ENCODE measurements at places on chromosomes 6 and 20.

DNA sequence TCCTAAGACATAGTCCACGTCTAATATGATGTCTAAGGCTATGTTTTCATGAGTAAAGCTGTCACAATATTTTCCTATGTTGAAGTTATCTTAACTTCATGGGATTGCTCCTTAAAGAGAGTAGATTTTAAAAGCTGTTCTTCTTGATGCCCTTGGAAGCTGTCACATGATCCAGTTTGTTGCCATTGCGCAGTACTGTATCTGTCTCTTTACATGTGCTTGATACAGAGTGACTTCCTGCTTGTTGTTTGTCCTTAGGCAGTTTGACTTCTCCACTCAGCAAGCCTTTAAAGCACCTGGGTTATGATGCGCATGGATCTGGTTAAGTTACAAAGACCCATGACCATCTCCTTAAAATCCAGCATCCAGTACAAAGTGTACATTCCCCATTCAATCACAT, 85.4 kb downstream of the CDYL start:
- DNase-seq = no peak

- no peak for DNase-seq
Observed at GRCh38 chr20:46631212-46631869, 19.9 kb downstream of the SLC13A3 start.

- no peak for DNase-seq
Observed at GRCh38 chr20:32886652-32887051, 27.9 kb downstream of the EFCAB8 start.

GRCh38 chr20:49724408-49725223, 10.9 kb upstream of the B4GALT5 start:
- no peak for DNase-seq

DNA sequence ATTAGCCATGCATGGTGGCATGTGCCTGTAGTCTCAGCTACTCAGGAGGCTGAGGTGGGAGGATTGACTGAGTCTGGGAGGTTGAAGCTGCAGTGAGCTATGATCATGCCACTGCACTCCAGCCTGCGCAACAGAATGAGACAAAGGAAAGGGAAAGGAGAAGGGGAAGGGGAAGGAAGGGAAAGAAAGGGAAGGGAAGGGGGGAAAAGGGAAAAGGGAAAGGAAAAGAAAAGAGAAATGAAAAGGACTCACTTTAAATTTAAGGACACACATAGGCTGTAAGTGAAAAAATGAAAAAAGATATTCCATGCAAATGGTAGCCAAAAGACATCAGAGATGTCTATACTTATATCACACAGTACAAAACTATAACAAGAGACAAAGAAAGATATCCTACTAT, 74.2 kb downstream of the COL21A1 start:
- DNase-seq = no peak
